ENCODE measurements at places on chromosomes 11 and 22. TPM values are rescaled to one million over a fixed set of nuclear protein-coding genes. Genes with fewer than 3 reads are reported as not detected.

GRCh38 chr11:78350646-78351165 is 66.9 kb downstream of the GAB2 start:
- H3K4me3 ChIP-seq = no peak overlapping the region
- no peaks in the 10 kb centered on the region for H3K27me3 ChIP-seq
- H3K36me3 ChIP-seq = no peaks in the 10 kb centered on the region
- H3K4me1 ChIP-seq = peaks cover 24% of the 10 kb centered on the region
- no peak for DNase-seq
- no peak overlapping the region for H3K27ac ChIP-seq

DNA sequence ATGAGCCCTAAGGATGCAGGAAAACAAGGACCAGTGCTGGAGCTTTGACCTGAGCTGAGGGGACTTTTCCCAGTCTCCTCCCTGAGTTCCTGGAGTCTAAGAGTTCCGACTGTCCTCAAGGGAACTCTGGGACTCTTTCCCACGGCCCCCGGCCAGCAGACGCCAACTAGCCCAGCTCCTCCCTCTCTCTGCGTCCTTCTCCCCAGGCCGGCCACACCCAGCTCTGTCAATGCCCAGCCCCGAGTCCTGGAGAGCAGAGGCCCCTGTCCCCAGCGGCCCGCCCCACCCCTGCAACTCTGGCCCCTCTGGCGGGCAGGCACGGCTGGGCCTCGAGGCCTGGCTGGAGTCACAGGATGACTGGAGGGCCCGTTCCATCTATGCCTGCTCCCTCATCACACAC is 29.8 kb downstream of the NECTIN1 start:
- H3K27me3 ChIP-seq = no peaks in the 10 kb centered on the region
- H3K4me3 ChIP-seq = no peak overlapping the region
- H3K27ac ChIP-seq = peak overlapping the region; percentile 8
- H3K36me3 ChIP-seq = no peaks in the 10 kb centered on the region
- peak; percentile 76 for DNase-seq

- H3K36me3 ChIP-seq = no peaks in the 10 kb centered on the region
- no peaks in the 10 kb centered on the region for H3K27me3 ChIP-seq
- peak overlapping the region; percentile 86 for H3K4me3 ChIP-seq
- peak overlapping the region; percentile 86 for H3K27ac ChIP-seq
- no peak for DNase-seq
These were observed 681 bp upstream of the ARHGEF12 start for GRCh38 chr11:120335556-120335907.

Gene OR52N5
- total RNA-seq = not detected

Measured in HepG2 (cell line).